Stimulated activated CD8-positive, alpha-beta memory T cell treated with anti-CD3 and anti-CD28 coated beads, Interleukin-7, amount 100 ng/mL, for 4 hours (primary cell): ENCODE measurements at places on chromosomes 2 and 18.

- DNase-seq = no peak
Measured at GRCh38 chr2:126650994-126651393, 5.0 kb upstream of the GYPC start.

- DNase-seq = no peak
Measured at GRCh38 chr18:7139409-7139808, 21.8 kb upstream of the LAMA1 start.

GRCh38 chr2:75498907-75499306, 61.8 kb downstream of the EVA1A start:
- no peak for DNase-seq

DNA sequence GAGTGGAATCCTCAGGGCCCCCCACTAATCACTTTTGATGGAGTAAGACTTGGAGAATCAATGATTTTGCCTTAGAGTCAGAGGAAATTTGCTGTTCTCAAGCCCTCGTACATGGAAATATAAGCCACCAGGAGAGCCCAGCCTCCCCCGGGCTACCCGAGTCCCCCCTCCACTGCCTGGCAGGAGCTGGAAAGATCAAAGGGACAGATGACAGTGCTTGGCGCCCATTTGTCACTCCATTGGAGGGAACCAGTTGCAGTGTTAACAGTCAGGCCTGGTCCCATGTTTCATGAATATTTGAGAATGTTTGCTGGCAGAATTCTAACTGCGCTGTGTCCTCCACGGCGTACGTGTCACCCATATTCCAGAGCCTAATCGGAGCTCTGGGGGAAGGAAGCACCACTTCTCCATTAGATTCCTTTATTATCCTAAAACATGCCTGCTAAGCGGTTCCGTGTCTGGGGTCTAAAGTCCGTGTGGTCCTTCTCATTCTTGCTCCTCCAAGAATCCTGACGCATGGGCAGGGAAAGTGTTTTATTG, 202.4 kb downstream of the KLHL29 start:
- DNase-seq = no peak

DNA sequence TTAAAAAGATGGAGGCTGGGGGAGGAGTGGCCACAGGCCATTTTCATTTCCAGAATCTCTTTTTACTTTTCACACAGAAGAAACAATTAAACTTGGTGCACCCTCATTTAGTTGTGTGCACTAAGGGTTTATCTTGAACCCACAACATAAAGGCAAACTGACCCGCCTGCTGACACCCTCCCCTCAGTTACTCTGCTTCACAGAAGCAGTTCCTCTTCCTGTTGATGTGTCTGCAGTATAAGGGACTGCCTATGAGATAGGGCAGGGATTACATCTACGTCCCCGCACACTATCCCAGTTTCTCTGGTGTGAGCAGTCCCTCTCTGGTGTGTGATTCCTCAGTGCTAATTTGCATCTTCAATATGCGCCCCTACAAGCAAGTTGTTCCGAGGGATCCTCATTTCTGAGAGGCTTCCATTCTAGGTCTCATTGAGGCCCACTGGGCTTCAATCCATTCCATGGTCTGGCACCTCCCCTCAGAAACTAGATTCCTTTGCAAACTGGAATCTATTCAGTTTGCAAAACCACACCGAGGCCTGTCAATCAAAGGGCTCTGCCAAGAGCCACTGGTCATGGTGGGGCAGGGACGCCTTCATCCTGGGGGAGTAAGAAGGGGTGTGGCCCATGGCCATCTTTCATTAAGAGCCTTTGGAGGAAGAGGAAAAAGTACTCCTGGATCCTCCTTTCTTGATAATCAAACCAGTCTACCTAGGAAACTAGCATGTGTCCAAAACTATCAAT, 12.3 kb downstream of the CREG2 start:
- no peak for DNase-seq

DNA sequence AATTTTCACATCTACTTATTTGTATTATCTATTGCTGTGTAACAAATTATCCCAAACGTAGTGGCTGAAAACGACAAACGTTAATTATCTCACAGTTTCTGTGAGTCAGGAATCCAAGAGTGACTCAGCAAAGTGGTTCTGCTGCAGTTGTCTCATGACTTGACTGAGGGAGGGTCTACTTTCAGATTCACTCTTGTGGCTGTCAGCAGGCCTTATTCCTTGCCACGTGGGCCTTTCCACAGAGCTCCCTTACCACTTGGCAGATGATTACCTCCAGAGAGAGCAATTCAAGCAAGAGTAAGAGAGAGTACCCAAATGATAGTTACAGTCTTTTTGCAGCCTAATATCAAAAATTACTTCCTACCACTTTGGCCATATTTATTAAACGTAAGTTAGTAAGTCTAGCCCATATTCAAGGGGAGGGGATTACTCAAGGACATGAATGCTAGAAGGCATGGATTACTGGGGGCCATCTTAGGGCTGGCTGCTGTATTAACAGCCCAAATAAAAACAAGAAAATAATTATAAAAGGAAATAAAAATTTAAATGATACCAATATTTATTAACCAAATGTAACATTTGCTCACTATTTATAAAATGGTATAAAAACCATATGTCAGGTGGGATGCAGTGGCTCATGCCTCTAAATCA, 48.7 kb upstream of the NBEAL1 start:
- no peak for DNase-seq

DNA sequence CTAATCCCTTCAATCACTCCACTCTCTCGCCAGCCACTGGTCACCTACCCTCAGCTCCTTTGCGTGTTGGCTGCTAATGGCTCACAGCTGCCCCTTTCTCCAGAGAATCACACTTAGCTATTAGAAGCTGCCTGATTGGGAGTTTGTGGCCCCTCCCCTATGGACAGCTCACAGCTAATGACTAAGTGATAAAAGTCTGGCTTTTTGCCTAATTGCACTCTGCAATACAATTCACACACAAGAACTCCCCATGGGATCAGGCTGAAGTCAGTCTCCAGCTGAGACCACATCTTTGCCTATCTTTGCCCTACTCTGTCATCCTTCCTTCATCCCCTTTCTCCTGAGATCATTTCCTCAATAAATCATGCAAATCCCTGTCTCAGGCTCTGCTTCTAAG, 701.9 kb upstream of the RAB6C start:
- no peak for DNase-seq

DNA sequence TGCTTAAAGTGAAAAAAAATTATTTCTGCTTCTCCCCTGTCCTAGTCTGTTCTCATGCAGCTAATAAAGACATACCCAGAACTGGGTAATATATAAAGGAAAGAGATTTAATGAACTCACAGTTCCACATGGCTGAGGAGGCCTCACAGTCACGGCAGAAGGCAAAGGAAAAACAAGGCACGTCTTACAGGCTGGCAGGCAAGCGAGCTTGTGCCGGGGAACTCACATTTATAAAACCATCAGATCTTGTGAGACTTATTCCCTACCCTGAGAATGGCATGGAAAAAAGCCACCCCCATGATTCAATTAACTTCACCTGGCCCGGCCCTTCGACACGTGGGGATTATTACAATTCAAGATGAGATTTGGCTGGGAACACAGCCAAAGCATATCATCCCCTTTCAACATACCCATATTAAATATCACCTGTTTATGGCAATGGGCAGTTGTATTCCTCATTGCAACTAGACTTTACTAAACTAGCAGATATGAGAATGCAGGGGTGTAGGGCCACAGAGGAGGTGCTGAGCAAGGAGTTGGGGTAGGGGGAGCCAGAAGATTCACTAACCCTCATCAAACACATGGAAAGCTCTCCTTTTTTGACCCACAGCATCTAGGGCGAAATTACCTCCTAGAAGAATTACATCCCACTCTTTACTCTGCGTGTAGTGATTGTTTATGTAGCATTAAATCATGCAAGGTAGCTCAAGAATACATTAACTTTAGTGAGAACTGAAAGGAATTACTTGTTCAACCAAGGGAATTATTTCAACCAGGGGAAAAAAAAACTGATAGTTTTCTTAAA, 183.3 kb upstream of the DOK6 start:
- DNase-seq = no peak

- DNase-seq = no peak
Measured at GRCh38 chr2:149271575-149271974, 58.8 kb upstream of the LYPD6 start.

GRCh38 chr18:49170925-49171505, 220.2 kb upstream of the SMAD7 start:
- no peak for DNase-seq

DNA sequence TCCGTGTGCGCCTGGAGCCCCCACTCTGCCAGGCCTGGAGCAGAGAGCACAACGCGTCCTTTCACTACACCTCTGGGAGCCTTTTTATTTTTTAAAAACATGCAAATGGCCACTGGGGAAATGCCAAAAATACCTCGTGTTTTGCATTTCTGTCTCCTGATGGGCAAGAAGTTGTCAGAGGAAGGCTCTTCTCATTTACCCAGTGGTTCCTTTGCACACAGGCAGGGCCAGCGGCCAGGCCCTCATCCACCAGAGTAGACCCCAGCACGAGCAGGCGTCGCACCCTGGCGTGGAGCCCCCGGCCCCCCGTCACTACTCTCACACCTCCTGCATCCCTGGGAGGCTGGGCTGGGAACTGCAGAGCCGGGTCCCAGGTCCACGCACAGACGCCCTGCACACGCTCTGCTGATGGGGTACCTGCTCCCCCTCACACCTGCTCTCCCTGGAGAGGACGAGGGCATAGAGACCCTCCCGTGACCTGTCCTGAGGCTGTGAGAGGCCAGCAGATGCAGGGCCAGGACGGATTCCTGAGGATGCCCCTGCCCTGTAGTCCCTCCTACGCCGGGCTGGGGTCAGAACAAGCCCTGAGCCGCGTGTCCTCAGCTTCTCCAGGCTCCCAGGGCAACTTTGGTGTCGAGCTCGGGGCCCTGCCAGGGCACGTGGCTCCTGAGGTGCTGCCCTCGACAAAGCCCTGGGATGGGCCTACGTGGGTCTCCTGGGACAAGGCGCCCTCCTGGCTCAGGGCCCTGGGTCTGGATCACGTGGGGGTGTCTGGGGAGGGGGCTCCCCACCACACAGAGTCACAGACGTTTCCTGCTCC, 65.0 kb downstream of the NFATC1 start:
- no peak for DNase-seq

- DNase-seq = no peak
Measured at GRCh38 chr18:47842836-47843235, 87.6 kb downstream of the SMAD2 start.

DNA sequence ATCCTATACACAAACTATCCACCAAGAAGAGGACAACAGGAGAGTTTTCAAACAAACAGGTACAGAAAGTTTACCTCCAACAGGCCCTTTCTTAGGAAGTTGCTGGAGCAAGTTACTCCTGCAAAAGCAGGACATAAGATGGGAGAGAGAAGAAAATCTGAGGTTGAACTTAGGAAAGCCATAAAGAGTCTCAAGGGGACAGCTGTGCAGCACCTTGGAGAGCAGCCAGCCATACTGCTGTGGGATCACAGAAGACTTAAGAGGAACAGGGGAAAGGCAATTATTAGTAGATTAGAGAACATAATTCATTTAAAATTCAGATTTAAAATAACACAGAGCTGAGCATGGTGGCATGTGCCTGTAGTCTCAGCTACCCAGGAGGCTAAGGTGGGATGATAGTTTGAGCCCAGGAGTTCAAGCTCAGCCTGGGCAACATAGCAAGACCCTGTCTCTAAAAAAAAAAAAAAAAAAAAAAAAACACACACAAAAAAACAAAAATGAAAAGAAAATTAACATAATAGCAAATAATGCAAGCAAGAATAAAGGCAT, 148.1 kb upstream of the SIX3 start:
- no peak for DNase-seq

GRCh38 chr18:26700728-26701127, 152.4 kb upstream of the KCTD1 start:
- DNase-seq = no peak

DNA sequence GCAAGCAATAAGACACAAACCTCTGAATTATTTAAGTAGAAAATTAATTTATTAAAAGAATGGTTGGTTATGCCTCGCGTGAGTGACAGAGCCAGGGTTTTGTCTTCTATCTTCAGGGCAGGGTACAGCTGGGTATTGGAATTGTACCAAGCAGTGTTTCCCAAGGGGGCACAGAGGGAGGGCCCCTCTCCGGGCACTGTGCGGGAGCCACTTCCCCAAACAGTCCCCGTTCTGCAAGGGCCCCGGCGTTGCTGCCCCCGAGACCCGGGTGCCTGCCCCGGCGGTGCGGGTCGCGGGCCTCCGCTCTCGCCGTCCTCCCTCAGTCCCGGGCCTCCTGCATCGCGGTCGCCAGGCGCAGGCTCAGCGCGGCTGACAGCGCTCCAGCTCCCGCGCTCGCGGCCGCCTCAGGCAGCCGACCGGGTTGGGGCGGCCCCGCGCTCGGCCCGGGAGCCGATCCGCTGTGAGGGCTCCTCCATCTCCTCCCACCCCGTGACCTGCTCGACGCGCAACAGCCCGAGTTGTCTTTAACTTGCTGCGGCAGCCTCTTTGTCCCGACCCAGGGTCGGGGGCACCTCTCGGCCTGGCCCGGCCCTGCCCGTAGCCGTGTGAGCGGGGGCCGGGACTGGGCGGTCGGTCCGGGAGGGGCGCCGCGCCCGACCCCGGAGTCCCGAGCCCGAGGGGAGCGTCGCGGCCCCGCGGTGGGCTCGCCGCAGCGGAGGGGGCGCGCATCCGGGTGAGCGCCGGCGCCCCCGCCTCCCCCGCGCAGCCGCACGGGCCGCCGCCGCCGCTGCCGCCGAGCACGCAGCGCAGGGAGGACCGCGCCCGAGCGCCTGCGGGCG, 620 bp upstream of the GALNT1 start:
- peak; percentile 18 for DNase-seq

DNA sequence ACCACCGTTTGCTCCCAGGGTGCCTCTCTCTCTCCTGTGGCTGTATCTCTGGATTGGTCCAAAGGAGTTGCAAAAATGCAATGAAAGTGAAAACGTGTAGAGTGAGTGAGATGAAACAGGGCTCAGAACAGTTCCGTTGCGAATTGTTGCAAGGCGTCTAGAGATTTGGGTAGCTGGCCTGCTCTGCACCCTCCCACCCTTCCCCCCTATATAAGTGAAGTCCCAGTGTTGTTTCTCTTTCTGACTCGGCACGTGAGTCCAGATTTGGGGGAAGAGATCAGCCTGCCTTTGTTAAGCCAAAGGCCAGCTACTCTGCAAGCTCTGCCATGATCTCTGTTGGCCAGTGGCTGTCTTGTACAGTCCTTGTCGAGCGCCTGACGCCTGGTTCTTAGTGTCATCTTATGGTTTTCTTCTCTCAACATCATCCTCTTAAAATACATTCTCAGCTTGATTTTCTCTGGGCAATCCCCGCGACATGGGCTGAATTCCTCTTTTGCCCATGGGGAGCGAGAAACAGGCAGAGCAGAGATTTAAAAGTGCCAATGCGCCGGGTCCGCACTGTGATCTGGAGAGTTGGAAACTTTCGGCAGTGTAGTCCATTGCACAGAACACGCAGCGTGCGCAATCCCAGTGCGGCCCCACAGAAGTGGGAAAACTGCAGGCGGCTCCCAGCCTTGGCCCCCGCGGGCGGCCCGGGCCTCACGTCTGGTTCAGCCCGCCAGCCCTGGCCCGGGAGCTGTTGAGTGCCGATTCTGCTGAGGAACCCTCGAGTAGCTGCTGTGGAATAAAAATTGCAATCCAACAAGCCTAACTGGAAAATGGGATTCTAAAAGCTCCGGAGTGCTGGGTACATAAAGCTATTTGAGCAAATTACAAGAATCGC, 9.3 kb downstream of the MEIS1 start:
- DNase-seq = no peak
